ENCODE measurements at places on chromosomes 5 and 9.
A peak's percentile ranks its signal among the peaks of the same experiment; 100 is the strongest.

DNA sequence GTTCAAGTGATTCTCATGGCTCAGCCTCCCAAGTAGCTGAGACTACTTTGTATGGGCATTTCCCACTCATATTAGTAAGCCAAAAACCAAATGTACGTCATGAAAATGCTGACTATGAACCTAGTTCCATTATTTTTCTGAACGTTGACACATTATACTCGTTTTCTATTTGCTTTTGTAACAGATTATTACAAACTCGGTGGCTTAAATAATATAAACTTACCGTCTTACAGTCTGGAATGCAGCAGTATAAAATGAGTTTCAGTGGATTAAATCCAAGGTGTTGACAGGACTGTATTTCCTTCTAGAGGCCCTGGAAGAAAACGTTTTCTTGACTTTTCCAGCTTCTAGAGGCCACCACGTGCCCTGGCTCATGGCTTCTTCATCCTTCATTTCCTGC lies 517.0 kb downstream of the GADD45G start:
- DNase-seq = no peak

- DNase-seq = peak; percentile 2
Measured at GRCh38 chr5:100518377-100518776, 16.8 kb upstream of the FAM174A start.

- peak; percentile 28 for DNase-seq
Measured at GRCh38 chr9:125513303-125513667, 193.7 kb downstream of the MAPKAP1 start.

DNA sequence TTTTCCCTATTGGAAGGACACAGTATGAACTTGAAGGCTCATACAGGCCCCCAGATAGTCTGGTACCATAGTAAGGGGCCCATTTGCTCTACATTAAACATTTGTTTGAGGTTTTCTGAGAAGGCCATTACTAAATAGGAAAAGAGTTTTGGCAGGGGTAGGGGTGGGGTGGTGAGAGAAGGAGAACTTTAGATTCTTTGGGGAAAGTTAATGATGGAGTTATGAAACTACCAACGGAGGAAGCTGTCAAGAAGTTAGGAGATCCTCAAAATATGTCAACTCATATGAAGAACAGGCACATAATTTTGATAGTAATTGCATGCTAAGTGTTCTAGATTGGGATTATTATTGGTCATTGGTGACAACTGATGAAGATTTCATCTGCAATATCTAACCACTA lies 114.7 kb downstream of the TAF11L14 start:
- DNase-seq = no peak

DNA sequence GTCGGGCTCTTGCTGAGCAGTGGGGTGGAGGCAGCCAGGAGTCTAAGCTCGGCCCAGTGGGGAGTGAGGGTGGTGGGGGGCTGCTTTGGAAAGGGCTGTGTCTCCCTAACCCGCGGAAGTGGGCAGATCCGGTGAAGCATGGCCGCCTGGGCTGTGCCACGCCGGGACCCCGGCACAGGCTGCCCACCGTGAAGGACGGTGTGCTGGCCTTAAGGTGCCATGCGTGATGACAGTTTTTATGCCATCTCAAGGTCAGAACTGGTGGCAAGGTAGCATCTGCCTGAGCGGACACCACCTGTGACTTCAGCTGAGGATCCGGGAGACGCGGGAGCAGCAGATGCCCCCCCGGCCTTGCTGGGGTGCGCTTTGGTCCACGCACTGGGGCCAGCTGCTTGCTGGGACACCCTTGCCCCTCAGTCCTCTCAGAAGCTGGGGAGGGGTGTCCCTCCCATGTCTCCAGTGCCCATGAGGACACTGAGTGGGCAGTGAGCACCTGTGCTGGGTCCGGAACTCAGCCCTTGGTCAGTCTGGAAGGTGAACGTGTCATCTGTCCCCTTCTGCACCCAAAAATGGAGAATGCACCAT lies 53.9 kb downstream of the AHRR start:
- DNase-seq = no peak

DNA sequence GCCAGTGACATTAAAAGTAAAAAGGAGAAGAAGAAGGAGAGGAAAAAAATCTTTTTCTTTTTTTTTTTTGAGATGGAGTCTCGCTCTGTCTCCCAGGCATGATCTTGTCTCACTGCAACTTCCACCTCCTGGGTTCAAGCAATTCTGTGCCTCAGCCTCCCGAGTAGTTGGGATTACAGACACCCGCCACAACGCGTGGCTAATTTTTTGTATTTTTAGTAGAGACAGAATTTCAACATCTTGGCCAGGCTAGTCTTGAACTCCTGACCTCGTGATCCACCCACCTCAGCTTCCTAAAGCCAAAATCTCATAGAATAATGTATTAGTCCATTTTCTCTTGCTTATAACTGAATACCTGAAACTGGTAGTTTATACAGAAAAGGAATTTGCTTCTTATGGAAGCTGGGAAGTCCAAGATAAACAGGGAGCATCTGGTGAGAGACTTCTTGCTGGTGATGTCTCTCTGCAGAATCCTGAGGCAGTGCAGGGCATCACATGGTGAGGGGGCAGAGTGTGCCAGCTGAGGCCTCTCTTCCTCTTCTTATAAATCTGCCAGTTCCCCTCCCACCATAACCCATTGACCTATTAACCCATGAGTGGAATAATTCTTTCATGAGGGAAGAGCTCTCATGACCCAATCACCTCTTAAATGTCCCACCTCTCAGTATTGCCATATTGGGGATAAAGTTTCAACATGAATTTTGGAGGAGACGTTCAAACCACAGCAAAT lies 466.3 kb downstream of the GADD45G start:
- DNase-seq = no peak

GRCh38 chr5:59673438-59674058 lies 220.0 kb downstream of the PDE4D start:
- peak; percentile 71 for DNase-seq

- DNase-seq = no peak
Measured at GRCh38 chr9:109775516-109775915, 4.5 kb upstream of the PALM2AKAP2 start.

- peak; percentile 4 for DNase-seq
Measured at GRCh38 chr5:82820961-82821845, 256.0 kb downstream of the TMEM167A start.

GRCh38 chr5:56207537-56207936 lies 25.6 kb downstream of the ANKRD55 start:
- DNase-seq = no peak

Data from neural progenitor cell (in vitro differentiated cells).